ENCODE measurements at places on chromosomes 5 and 9. TPM values are rescaled to one million over a fixed set of nuclear protein-coding genes. Genes with fewer than 3 reads are reported as not detected.

Gene ROR2
- total RNA-seq: 10.2 TPM

Gene ADGRD2
- 2.9 TPM for total RNA-seq

Gene SLCO6A1
- total RNA-seq: not detected

Gene STPG3
- not detected for total RNA-seq

Gene PDE8B
- total RNA-seq: 57.1 TPM

Gene PCDHB9
- 2.2 TPM for total RNA-seq

Gene ZNF883
- total RNA-seq: 4.6 TPM

Gene MORN5
- not detected for total RNA-seq

Gene SARDH
- 1.0 TPM for total RNA-seq

All from breast epithelium (tissue), 4 donors.